Hippocampal formation (tissue), 2 donors: ENCODE measurements at places on chromosomes 5 and 9.

DNA sequence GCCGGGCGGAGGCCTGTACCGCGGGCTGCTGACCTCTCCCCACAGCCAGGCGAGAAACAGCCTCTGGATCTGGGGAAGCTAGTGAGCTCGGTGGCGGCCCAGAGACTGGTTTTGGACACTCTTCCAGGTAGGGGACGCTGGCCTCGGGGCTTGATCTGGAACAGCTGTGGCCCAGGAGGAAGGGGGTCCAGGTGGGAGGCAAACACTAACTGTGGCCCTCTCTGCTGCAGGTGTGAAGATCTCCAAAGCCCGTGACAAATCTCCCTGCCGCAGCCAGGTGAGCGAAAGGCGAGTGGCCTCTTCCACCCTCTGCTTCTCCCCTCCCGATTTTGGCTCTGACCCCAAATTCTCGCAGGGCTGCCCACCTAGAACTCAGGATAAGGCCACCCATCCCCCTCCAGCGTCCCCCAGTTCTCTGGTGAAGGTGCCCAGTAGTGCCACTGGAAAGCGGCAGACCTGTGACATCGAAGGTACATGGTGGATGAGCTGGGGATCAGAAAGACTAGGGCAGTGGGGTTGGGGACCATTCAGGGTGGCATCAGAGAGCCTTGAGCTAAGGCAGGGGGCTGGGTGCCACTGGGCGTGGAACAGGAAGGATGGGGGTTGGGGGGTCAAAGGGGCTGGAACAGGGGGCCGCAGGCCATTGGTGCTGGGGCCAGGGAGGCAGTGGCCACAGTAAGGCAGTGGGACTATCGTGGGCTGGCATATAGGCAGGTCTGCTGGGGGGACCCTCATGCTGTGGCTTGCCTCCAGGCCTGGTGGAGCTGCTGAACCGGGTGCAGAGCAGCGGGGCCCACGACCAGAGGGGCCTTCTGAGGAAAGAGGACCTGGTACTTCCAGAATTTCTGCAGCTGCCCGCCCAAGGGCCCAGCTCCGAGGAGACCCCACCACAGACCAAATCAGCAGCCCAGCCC is 12.9 kb upstream of the SLC34A1 start:
- DNase-seq, result no peak

GRCh38 chr5:61519728-61520277 is 187.7 kb downstream of the ZSWIM6 start:
- DNase-seq, result no peak

GRCh38 chr9:98708933-98709911 is at the start of gene GABBR2:
Gene GABBR2, minus strand, starts transcription at chr9:98708935. Its CDS starts 198 bp downstream, at chr9:98708737.
- no peak for DNase-seq

GRCh38 chr9:112048924-112049691 is 126.0 kb downstream of the SUSD1 start:
- no peak for DNase-seq

- no peak for DNase-seq
Measured at GRCh38 chr5:163401271-163401670, 36.1 kb upstream of the CCNG1 start.

- no peak for DNase-seq
Measured at GRCh38 chr5:73858054-73858453, 232.1 kb downstream of the ARHGEF28 start.

- no peak for DNase-seq
Measured at GRCh38 chr5:158921441-158922262, 178.1 kb downstream of the EBF1 start.

GRCh38 chr9:80157561-80157983 is 585.8 kb downstream of the TLE4 start:
- no peak for DNase-seq

DNA sequence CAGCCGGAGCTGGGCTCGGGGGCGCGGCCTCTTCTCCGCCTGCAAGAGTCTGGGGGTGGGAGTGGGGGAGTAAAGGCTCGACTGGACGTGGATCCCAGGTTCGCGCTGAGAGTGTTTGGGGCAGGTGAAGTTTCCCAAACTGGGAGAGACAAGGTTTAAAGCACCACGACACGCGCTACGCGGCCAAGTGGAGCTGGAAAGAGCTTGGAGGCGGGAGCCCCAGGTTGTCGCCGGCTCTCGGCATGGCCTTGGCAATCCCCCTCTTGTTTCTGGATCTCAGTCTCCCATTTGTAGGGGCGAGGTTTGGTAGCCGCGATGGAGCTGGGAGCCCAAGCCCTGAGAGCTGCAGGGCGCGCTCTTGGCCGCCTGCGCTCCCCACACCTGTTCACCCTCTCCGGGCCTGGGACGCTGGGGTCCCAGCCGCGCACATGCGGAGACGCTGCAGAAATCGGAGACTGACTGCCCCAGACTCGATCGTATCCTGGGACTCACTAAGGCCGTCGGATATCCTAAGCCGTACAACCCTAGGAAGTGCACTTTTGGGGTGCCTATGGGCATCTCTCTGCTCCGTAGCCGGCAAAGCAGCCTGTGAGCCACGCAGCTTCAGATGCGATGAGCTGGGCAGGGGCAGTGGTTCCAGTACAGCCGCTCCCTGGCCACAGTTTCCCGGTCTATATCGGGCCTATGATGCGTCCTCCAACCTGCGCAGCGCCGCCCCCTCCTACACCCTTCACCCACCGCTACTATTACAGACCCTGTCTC is 937 bp downstream of the TMOD1 start:
- no peak for DNase-seq

GRCh38 chr5:28374492-28374967 is 1336.1 kb upstream of the CDH9 start:
- no peak for DNase-seq

DNA sequence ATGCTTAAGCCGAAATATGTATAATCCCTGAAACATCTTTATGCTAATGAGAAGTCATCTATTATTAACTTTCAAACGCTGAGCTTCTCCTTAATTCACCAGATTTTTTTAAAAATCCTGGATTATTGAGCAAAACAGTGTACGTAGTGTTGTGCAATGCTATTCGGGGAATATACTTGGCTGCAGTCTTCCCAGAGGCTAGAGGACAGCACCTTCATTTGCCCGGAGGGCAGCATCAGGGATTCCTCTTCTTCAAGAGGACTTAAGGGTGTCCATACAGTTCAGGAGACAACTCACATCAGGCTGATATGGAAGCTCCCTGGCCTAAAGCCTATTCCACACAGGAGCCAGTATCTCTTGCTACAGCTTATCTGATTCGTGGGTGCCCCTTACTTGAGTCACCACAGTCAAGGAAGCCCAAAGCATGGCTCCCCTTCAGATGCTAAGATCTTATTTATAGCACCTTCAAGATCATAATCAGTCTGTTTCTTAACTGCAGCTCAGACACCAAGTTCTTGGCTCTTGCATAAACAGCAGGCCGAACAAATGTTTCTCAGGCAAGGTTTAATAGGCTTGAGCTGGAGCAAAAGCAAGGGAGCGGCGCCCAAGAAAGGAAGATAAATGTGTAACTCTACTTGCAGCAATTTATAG is 29.4 kb downstream of the NUTM2F start:
- peak; percentile 41 for DNase-seq

- DNase-seq, result no peak
Measured at GRCh38 chr5:62942384-62942783, 363.8 kb downstream of the LRRC70 start.

- no peak for DNase-seq
Measured at GRCh38 chr9:83238871-83239640, 176.1 kb upstream of the RASEF start.

- no peak for DNase-seq
Measured at GRCh38 chr5:124172389-124173003, 573.9 kb downstream of the ZNF608 start.

GRCh38 chr9:38686933-38687332 is 33.0 kb downstream of the FAM240B start:
- DNase-seq, result no peak

GRCh38 chr5:146799671-146800070 is 78.9 kb downstream of the PPP2R2B start:
- DNase-seq, result no peak

DNA sequence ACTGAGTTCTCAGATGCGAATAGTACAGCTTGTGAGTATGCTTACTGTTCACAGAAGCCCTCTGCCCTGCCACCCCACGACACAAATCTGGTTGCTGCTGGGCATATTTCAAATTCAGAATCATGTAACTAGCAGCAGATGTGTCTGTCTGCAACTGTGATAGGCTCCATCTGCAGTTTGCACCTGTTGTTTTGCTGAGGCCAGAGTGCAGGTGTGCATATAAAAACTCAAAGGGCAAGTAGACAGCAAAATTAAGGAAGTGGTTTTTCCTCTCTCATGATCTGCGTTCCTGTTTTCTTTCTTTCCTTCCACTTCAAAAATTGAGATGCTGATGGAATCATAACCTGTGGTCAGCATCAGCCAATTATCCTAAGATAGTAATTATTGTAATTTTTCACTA is 1000.5 kb downstream of the PTPRD start:
- no peak for DNase-seq

GRCh38 chr9:78030296-78030552 is 1.4 kb downstream of the GNAQ start:
- peak; percentile 62 for DNase-seq

- no peak for DNase-seq
Measured at GRCh38 chr5:43659075-43659474, 56.1 kb downstream of the NNT start.

- DNase-seq, result peak; percentile 23
Measured at GRCh38 chr5:171336521-171337209, 27.6 kb downstream of the TLX3 start.

GRCh38 chr5:93574491-93575305 is 6.3 kb downstream of the NR2F1-AS1 start:
- DNase-seq, result no peak

DNA sequence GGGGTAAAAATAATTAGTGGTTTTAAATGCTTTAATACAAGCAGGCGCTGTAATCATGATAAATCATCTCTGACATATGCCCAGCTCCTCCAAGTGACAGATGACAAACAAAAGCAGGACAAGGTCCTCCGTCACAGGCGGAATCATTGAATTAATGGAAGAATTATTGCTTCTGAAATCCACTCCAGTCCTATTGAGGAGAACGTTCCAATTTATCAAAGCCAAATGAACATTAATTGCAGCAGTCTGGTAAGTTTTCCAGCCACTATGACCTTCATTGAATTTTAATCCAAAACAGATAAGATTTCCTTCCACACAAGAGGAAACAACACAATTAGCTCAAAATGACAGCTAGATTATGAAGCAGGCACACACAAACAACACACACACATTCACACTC is 136.8 kb downstream of the ASTN2 start:
- DNase-seq, result no peak

DNA sequence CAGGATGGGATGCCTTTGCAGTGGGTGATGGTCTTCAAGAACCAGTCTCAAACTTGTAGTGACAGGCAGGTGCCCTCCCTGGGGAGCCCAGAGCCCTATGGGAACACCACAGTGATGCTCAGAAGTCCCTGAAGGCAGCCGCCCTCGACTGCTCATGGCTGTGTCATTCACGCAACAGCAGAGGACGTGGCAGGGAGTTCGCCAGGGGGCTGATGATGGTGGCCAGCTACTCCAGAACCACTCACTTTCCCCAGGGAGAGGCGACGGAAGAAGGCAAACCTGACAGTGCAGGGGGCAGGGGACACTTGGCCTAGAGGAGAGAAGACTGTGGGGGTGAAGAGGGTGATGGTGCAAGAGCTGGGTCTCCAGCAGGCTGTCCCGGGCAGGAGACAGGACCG is 4.0 kb downstream of the IL13 start:
- no peak for DNase-seq

GRCh38 chr5:173487300-173487699 is 129.2 kb downstream of the BOD1 start:
- no peak for DNase-seq

- DNase-seq, result no peak
Measured at GRCh38 chr9:23050548-23050947, 603.9 kb downstream of the DMRTA1 start.

- DNase-seq, result no peak
Measured at GRCh38 chr5:172098046-172098445, 90.0 kb downstream of the STK10 start.

- DNase-seq, result no peak
Measured at GRCh38 chr9:90770182-90770738, 31.4 kb upstream of the SYK start.

DNA sequence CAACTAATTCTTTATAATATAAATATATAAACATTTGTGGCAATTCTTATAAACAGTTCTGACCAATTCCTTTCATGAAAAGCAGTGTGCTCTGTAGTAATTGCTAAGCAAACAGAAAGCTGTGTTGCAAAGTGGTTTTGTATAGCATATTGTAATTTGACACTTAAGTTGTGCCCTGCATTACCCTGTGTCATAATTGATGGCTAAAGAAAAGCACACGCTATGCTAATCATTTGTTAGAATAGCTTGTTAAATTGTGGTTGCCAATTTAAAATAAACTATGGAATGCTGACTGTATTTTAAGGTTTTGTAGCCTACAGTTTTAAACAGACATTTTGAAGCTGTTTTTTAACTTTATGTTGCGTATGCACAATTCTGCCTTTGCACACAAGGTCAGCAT is 140.0 kb downstream of the PBX3 start:
- no peak for DNase-seq

DNA sequence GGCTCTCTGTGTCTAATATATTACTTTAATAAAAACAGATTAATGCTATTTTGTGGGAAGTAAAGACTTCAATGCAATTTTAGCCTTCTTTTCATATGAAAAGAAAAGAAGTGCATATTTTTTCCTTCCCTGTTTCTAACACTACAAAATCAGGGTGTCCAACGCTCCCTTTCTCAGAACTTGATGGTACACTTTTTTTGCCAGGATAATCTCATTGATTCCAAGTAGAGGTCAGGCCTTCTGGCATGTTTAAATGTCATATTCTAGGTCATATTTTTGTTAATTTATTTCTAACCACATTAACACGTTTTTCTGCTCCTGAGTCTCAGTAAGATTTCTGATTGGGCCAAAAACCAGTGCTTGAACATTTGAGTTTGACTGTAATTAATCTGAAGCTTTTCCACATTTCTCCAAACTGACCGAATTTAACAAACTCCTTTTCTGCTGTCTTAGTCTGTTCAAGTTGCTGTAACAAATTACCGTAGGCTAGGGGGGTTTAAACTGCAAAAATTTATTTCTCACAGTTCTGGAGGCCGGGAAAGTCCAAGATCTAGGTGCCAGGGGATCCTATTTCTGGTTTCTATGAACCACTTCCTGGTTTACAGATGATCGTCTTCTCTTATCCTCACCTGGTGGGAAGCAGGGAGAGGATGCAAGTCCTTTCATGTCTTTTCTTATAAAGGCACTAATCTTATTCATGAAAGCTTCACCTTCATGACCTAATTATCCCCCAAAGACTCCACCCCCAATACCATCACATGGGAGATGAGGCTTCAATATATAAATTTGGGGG is 63.2 kb upstream of the ELL2 start:
- no peak for DNase-seq

DNA sequence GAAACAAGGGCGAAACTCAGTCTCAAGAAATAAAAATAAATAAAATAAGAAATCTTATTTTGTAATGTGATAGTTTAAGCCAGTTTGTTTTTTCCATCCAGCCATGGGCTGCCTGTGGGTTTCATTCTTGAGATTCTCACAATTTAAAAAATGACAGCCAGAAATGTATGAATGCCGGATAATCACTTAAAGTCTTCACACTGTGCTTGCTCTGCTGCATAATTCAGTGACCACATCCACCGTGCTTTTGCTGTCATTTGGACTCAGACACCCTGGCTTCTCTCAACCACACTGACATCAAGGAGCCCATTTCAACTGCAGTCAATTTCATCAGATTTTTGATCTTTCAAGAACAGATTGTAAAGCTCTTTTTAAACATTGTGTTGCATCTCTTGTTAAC is 61.0 kb upstream of the DAPK1 start:
- no peak for DNase-seq
